Activated CD4-positive, alpha-beta T cell treated with anti-CD3 and anti-CD28 coated beads, Interleukin-2, amount 50 U/mL, for 24 hours (primary cell): ENCODE measurements at places on chromosomes 6 and 20.

DNA sequence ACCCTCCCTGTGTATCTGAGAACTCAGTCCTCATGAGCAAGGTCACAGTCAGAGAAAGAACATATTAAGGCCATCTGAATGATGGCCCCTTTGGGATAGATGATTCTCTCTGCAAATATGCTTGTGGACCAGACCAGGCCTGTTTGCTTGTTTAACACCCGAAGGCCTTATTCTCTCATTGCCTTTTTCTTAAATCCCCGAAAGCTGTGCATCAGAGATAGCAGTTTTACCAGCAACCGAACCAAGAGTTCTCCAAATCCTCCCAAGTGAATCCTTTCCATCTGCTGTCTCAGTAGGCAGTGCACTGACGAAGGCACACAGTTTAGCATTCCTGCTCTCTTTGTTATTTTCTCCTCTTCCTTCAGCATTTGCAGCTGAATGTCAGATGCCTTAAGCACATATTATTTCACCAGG lies 79.8 kb downstream of the TRMT6 start:
- DNase-seq = no peak

- no peak for DNase-seq
Measured at GRCh38 chr20:24277196-24277595, 192.2 kb upstream of the SYNDIG1 start.

GRCh38 chr6:163356324-163356723 lies 58.2 kb upstream of the QKI start:
- DNase-seq = no peak

- no peak for DNase-seq
Measured at GRCh38 chr20:57736738-57737347, 27.0 kb upstream of the PMEPA1 start.

DNA sequence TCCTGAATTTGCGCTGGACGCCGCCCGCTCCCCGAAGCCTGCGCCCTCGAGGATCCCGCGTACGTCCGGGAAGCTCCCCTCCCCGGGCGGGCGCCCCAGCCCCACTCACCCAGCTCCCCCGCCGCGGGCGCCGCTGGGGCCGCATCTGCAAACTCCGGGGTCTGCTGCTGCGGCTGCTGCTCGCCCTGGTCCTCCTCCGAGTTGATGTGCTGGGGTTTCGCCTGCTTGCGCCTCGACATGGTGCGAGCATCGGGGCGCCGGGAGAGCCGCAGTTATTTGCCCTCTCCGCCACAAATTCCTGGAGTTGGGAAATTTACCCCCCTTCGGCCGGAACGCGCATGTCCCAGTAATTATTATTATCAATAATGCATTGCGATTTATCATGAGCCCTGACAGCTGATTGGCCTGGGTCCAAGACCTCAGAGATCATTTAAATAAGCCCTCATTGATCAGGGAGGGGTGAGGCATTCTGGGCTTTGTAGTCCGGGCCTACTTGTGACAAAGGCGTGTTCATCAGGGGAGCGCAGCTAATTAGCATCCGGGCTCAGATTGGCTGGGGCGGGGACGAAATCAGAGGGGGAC lies at the start of gene SALL4:
SALL4 (minus strand) TSS at position 352 of the 582 bp plus-strand sequence; CDS start at position 239, 113 bp downstream.
- no peak for DNase-seq

DNA sequence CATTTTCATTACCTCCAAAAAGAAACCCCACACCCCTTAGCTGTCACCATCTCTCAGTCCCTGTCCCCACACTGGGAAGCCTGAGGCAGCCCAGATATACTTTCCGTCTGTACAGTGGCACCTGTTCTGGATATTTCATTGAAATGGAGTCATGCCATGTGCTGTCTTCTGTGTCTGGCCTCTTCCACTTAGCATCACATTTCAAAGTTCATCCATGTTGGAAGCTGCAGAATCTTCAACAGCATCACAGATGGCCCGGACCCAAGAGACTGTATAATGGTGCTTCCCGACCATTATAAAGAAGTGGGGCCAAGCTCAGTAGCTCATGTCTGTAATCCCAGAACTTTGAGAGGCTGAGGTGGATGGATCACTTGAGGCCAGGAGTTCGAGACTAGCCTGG lies 58.4 kb downstream of the DLGAP4 start:
- DNase-seq = no peak
